ENCODE measurements at places on chromosomes 12 and 14.

GRCh38 chr12:58405363-58405762, 464.0 kb downstream of the ATP23 start:
- DNase-seq, result no peak

GRCh38 chr12:108390495-108391203, 51.5 kb upstream of the CMKLR1 start:
- DNase-seq, result no peak

- no peak for DNase-seq
Observed at GRCh38 chr14:69153152-69153872, 393 bp upstream of the DCAF5 start.

DNA sequence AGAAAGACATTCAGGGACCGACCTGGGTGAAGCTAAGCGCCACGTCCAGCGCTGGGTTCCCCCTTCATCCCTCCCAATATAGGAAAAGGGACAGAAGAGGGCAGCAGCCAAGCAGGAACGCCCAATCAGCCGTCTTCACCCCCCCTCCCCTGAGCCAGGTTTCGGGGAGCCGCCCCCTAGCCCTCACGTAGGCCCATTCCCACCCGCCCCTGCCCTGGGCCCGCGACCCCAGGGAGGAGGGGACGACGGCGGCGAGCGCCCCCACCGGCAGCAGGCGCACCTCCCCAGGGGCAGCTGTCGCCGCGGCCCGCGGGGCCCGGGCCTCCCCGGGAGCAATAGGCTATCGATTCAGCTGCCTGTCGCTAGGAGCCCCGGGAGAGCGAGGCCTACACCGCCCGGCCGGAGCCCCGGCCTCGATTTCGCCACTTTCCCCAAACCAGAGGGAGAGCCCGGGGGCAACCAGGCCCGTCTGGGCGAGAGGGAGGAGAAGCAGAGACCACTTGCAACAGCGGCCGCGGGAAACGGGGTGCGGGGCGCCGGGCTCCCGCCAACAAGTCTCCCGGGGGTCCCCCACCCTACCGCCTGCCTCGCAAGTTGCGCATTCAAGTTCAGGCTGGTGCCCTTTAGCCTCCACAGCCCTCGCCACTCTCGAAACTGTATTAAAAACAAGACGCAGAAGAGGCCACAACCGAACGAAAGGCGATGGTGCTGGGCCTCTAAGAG, 1.3 kb downstream of the DCAF5 start:
- peak; percentile 70 for DNase-seq

GRCh38 chr12:122834104-122834920, 945 bp upstream of the HIP1R start:
- no peak for DNase-seq

DNA sequence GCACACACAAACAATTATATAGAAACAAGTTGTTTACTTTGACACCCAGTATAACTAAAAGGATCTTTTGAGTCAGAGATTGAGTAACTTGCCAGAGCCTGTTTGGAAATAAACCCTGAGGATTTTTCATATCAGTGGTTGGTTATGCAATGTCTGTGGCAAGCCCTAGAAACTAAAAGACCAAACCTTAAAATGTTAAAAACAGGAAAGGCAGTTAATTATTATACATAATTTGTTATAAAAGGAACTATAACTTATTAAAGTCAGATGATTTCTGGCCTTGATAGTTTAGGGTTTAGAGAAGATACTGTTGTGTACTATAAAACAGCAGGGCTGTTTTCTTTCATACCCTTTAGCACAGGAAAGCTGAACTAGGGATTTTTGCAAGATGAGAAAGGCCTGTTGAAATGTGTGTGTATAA, 44.1 kb downstream of the PSEN1 start:
- no peak for DNase-seq

DNA sequence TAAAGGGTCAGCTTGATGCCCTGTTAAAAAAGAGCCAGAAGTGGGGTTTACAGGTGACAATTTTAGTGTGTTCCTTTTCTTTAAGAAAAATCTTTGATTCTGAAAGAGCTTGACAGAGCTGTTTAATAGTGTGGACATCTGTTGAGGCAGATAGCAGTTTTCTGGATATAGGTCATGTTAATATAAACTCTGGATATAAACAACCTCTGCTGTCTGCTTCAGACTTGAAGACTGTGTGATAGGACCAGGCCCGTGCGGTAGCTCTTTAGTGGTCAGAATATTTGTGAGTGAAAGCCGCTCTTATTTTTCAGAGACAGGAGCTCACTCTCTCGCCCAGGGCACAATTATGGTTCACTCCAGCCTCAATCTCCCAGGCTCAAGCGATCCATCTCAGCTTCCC, 439.9 kb upstream of the RGS6 start:
- DNase-seq, result no peak

DNA sequence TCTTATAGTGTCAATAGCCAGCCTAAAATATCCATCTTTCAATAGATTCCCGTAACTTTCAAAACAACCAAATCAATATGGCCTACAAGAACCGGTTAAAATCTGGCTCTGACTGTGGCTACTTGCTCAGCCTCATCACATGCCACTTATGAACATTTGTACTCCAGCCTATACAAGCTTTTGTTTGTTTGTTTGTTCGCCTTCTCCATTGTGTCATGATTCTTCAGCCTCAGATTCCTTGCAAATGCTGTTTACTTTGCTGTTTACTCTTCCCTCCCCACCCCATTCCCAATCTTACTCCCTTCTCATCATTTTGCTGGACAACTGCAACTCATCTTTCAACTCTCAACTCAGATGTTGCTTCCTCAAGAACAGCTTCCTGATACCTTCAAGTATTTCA, 161.2 kb downstream of the CAPZA3 start:
- DNase-seq, result no peak

GRCh38 chr14:59398841-59399240, 66.3 kb downstream of the GPR135 start:
- DNase-seq, result no peak

GRCh38 chr14:89454996-89455395, 38.0 kb upstream of the FOXN3 start:
- DNase-seq, result no peak

- no peak for DNase-seq
Observed at GRCh38 chr12:115225845-115226244, 541.9 kb upstream of the TBX3 start.

DNA sequence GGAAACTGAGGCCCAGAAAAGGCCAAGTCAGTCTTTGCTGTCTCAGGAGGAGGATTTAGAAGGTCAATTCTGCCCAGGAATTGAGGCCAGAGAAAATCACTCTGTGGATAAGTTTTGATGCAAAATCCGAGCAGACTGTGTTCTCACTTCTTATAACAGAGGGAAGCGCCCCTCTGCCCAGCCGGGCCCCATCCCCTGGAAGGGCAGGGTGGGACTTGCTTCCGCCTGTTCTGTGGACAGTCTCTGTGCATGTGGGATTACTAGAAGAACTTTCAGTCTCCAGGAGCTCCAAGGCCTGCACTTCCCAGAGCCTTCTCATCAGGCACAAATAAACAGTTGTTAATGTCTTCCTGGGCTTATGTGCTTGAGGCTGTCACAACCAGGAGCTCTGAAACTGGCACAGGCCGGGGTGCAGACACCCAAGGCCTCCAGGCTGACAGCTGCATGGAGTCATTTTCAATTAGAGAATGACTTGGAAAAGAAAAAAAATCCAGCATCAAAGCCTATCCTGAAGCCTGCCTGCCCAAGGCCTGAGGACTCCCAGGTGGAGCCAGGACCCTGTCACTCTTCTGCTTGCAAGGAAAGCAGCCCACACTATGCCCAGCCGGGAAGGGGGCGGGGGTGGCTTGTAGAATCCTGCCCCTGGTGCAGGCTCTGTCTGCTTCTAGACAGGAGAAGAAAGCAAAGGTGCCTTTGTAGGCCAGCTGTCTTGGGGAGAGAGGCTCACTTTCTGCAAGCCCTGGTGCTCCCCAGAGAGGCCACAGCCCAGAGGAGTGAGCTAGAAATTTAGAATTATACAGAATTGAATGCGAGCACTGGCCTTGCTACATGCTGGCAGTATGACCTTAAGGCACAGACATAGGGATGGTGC, 84.7 kb downstream of the NTF3 start:
- no peak for DNase-seq

DNA sequence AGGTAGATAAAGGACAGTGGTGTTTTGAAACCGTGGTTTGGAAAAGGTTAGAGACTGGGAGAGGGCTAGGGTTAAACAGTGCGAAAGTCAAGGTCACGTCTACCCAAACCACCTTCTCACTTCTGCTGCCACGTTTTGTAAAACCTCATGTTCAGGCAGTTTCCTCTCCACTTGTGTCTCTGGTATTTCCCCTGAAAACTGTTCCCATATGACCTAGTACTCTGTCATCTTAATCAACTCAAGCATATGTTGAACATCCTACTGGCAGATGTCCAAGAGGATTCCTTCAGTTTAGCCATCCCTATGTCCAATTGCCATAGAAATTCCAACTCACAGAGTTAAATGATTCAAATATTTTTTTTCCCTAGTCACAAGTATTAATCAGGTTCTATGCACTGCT, 17.4 kb downstream of the CLEC4C start:
- DNase-seq, result no peak

DNA sequence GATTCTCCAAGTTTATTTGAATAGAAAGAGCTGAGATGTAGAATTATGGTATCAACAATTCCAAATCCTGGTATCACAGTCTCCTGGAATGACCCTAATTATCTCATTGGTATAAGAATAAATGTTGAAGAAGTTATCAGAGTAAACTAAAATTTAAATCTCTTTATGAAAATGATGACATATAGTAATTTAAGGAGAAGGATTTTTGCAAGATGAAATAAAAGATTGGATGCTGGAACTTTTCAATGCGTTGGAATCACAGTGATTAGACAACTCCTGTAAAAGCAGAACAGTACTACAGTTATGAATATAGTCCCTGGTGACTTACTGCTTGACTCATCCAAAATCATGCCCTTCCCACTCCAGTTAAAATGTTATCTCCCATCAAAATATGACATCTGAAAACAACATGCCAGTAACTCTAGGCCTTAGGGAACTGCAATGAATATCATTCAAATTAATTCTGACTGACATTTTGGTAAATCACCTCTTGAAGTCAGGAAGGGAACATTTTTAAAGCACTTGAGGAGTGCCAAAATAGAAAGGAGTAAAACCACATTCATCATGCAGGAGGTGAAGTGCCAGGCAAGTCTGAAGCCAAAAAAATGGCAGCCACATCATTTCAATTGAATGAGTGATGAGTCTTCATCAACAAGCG, 197.8 kb upstream of the PRKD1 start:
- DNase-seq, result no peak

GRCh38 chr12:107122452-107122958, 29.2 kb upstream of the CRY1 start:
- DNase-seq, result no peak

DNA sequence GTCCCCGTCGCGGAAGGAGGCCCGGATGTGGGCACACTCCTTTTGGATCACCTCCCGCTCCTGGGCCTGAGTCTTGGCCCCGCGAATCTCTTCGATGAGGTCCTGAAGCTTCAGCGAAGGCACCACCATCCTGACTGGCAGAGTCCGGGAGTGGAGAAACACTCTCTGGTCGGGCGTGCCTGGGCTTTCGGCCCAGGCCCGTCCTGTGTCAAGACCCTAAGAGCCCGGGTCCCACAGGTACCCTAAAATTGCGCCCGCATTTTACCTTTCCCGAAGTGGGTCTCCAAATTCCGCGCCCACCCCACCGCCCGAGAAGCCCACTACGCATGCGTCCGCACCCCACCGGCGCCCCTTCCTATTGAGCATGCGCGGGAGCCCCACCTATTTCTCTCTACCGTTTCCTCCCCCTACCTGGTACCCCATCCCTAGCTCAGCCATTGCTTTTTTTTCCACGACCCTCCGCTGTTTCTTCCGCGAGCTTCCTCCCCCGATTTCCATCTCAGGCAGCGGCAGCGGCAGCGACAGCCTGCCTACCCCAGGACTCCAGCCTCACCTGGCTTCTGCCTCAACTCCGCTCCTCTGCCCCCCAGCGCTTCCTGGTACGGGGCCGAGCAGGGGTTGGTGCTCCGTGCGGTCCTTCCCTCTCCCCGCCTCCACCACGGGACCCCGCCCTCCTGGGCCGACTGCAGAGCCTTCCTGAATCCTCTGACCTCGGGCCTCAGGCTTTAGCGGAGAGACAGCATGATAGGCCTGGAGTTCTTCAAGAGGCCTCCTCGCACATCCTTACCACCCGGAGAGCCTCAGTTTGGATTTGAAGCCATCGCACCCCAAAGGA, at the start of gene AP1G2:
Gene AP1G2, minus strand, starts transcription at position 606 of the 835 bp plus-strand sequence. Its CDS starts 477 bp downstream, at position 129.
- DNase-seq, result peak; percentile 91

GRCh38 chr14:23916004-23916403, 37.6 kb upstream of the DHRS4 start:
- no peak for DNase-seq

DNA sequence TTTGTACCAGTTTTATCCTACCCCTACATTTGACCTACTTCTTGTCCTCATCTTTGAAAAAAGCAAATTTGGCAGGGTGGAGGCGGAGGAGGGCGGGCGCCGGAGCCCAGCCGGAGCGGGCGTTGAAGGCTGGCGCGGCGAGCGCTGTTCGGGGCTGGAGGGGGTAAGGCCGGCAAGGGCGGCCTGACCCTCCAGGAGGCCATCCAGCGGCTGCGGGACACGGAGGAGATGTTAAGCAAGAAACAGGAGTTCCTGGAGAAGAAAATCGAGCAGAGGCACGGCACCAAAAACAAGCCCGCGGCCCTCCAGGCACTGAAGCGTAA, 27.2 kb downstream of the FBXO34 start:
- no peak for DNase-seq

- no peak for DNase-seq
Observed at GRCh38 chr12:38384816-38385378, 68.3 kb downstream of the ALG10B start.

GRCh38 chr12:8687846-8688601, 9.8 kb upstream of the RIMKLB start:
- DNase-seq, result peak; percentile 8

GRCh38 chr12:11731455-11731854, 82.0 kb downstream of the ETV6 start:
- peak; percentile 32 for DNase-seq

- DNase-seq, result peak; percentile 18
Observed at GRCh38 chr14:54175298-54175942, 218.8 kb upstream of the BMP4 start.

DNA sequence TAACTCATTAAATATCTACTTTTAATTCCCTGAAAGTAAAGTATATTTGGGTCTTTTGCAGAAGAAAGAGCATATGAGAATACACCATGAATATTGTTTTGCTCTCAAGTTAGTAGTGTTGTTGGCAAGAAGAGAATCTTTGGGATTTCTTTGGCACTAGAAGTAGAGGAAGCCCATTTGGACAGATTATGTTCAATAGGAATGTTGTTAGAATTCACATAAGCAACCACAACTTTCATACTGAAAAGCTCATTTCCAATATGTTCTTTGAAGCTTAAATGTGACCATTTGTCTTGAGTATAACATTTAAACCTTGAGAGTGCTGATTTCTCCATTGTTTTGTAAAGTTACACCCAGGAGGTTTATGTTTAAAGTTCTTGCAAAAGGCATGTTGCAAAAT, 37.6 kb downstream of the PLEKHG7 start:
- DNase-seq, result no peak

GRCh38 chr14:64878837-64879634, 671 bp downstream of the SPTB start:
- DNase-seq, result no peak
